Renal pelvis (tissue), 12 donors: ENCODE measurements at places on chromosomes 12 and 14.
A peak's percentile ranks its signal among the peaks of the same experiment; 100 is the strongest.

GRCh38 chr14:53304726-53305381 lies 151.7 kb upstream of the DDHD1 start:
- DNase-seq: no peak

DNA sequence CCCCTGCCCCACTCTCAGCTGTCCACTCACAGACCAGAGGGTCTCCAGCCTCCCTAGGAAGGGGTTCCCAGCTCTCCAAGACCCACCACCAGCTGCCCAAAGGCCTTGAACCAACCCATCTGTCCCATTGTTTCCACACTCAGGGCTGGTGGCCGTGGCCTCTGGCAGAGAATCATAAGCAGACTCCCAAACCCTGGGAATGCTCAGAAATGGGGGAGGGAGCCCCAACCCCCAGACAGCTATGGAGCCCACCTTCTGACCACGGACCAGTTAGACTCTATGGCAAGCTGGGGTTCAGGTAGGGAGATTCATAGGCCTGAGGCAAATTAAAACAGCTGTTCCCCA lies 280.0 kb downstream of the DPF3 start:
- no peak for DNase-seq

- DNase-seq: no peak
Observed at GRCh38 chr14:105187116-105187515, 6.0 kb upstream of the NUDT14 start.

- no peak for DNase-seq
Observed at GRCh38 chr12:58961906-58962305, 41.6 kb upstream of the LRIG3 start.

GRCh38 chr14:104554608-104555429 lies 24.7 kb upstream of the C14orf180 start:
- DNase-seq: no peak

GRCh38 chr12:72865921-72866320 lies 593.8 kb downstream of the TRHDE start:
- DNase-seq: no peak

DNA sequence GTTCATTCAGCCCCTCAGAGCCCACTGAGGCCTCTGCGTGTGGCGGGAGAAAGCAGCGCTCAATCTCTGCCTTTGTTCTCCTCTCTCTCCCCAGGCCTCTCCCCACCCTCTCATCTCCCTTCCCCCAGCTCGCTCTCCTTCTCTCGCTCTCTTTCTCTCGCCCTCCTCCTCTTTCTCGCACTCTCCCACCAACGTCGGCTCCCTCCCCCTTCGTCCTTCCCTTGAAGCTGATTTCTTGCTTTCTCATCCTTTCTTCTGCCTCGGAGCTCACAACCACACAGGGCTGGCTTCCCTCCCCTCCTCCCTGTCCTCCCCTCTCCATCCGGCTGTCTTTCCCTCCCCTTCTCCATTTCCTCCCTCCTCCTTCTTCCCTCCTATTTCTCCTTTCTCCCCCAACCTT lies 96.4 kb downstream of the LRRC74A start:
- DNase-seq: peak; percentile 80

- DNase-seq: no peak
Observed at GRCh38 chr14:61145903-61146481, 135.1 kb downstream of the TMEM30B start.

DNA sequence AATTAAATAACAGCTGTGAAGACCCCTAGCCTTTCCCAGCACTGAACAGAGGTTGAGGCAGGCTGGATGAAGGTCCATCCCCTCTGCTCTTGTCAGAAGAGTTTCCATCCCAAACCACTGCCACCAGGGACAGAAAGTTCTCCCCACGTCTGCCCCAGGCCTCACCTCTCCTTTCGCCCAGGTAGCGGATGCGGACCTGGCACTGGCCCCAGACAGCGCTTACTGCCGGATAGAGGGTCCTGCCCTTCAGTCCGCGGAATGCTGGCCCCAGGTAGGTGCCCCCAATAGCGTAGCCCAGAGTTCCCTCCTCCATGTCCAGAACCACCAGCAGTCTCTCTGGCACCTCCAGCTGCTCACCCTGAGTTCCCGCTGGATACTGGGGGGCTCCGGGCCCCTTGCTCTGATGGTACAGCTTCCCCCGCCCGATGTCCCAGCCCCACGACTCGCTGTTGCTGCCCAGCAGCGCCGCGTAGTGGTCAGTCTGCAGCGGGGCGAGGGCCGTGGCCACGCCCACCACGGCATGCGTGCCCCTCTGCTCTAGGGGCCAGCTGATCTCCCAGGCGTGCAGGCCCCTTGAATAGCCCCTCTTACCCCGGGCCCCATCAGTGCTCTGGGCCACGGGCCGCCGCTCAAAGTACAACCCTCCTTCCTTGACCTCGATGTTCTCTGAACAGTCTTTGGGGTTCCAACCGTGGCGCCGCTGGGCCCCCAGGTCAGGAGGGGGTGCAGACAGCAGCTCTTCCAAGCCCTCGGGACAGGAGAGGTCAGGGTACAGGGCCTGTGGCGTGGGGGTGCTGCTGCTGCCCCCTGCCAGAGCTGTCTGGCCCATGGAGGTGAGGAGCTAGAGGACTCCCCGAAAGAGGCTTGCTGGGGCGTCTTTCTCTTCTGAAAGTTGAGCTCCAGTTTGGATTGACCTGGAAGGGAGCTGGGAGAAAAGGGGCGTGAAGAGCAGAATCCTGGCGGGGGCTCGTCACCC lies 742 bp downstream of the SPSB2 start:
- DNase-seq: peak; percentile 83

DNA sequence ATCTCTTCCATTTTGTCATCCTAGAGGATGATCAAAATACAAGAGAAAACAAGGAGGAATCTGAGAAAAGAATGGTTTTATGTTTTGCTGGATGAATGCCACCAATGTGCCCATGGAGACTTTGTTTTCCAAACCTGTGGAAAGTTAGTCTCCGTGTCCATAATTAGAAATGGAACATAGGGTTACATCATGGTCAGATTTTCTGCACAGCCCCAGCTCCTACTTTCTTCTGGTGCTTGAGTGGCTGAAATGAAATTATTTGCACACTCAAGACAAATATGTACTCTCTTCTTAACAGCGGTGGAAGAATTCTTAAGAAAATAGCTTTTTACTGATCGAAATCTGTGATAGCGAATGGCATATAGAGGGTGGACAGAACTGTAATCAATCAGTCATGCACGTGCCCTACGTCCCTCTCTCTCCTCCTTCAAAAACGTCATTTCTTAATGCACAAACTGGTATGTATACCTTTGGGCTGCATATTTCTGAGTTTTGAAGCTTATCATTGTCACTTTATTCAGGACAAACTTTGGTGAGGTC lies 825.2 kb downstream of the AACS start:
- no peak for DNase-seq

- DNase-seq: no peak
Observed at GRCh38 chr12:52523824-52524223, 3.6 kb upstream of the KRT5 start.

GRCh38 chr12:119354172-119354571 lies 19.6 kb downstream of the CCDC60 start:
- DNase-seq: no peak

GRCh38 chr14:87805315-87805723 lies 187.7 kb downstream of the GALC start:
- DNase-seq: no peak

DNA sequence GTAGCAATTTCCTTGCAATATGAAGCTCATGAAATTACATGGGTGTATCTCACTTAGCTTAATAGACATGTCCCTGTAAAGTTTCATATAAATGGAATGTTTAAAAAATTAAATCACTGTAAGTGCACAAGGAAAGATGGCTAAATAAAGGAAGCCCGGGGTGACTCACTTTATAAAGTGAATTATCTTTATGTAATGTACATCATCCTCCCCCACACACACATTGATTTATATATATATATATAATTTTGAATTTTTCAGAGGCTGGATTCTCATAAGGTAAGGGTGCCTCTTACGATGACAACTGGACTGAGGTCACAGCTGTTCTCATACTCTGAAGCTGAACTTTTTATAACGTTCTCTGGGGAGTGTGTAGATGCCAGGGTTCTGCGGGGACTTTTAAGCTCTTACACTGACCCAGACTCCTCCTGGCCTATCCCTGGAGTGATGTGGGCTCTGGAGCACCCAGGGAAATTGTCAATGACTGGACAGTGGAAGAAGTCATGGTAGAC lies 108.7 kb upstream of the HIF1A start:
- no peak for DNase-seq

DNA sequence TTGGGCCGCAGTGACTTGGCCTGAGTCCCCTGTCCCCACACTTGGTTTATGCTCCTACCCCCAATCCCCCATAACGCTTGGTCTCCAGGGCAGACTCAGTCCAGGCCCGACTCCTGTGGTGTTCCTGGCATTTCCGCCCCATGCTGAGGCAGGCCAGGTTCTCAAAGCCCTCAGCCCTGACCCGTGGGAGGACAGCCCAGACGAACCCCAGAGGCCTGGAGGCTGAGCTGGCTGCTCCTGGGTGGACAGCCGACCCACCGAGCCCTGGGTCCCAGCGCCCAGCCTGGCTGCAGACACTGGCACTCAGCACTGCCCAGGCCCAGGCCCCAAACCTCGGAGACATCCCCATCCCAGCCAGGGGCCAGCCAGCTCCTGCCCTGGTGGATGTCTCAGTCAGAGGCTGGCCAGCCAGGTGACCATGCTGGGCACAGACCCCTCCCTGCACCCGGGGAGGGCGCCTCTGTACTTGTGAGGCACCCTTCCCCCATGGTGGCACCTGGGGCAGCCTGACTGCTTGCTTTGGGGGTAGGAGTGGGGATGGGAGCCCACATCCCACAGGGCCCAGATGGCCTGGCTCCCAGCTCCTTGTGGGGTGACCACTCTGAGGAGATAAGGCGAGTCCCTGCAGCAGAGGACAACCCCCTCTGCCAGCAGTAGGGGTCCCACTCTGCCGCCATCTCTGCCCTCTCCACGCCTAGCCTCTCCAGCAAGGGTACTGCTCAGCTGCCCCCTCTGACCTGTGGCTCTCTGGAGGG lies 1.4 kb downstream of the PLD4 start:
- no peak for DNase-seq

DNA sequence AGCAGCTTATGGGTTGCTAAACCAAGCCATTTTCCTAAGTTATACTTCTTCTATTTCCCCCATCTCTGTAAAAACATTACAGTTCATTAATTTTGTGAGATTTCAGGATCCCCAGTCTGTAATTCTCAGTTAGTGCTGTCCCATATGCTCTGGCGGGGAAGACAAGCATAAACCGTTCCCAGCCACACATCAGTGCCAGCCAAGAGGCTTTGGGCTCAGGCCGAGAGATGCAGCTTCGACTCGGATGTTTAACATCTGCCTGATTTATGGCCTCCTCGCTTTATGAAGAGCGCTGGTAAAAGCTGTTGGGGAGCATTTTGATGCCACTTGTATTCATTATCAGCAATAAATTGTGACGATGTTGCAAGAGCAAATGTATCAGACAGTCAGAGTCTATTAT lies 349.1 kb upstream of the CCDC196 start:
- DNase-seq: peak; percentile 17

DNA sequence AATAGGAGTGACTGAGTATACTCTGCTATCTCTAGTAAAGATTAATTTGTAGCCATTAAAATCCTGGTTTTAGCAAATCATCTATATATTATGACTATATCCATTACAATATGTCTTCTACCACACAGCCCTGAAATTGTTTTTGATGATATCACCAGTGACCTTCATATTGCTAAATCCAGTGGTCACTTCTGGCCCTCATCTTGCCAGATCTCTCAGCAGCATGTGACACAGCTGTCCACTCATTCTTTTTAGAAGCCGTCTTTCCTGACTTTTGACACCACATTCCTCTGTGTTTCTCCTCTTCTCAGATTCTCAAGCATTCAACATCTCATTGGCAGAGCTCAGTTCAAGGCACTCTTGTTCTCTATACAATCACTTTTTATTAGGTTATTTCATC lies 54.9 kb downstream of the CPNE8 start:
- no peak for DNase-seq

GRCh38 chr14:81273961-81274575 lies 53.3 kb upstream of the GTF2A1 start:
- DNase-seq: no peak

DNA sequence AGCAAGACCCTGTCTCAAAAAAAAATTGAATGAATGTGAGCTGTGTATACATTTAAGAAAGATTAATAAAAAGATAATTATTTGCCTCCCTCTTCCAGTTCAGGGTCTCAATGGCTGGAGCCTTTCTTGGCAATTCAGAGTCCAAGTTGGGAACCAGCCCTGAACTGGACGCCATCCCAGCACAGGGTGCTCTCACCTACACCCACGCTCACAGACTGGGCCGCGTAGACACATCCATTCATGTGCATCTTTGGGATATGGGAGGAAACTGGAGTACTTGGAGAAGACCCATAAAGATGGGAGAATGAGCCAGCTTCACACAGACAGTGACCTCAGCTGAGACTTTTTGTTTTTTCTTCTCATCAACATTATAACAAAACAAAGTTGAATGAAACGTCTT lies 6.5 kb downstream of the MAPK1IP1L start:
- no peak for DNase-seq

DNA sequence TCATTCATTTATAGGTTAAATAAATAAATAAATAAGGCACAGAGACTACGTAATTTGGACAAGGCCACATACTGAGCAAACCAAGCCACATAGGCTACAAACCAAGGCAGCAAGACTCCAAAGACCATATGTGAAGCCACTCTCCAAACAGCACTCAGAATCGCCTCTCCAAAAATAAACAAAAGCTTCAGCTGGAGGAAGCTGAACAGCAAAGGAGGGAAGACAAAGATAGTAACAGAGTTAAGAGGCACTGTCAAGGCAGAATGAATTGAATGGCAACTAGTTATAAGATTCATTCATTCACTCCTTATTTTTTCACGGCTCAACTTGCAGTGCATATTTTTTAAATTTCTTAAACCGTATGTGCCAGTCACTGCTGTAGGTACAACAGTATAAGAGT lies 200.5 kb upstream of the GRIP1 start:
- DNase-seq: no peak

GRCh38 chr12:27711317-27711682 lies 668 bp downstream of the MRPS35 start:
- no peak for DNase-seq

DNA sequence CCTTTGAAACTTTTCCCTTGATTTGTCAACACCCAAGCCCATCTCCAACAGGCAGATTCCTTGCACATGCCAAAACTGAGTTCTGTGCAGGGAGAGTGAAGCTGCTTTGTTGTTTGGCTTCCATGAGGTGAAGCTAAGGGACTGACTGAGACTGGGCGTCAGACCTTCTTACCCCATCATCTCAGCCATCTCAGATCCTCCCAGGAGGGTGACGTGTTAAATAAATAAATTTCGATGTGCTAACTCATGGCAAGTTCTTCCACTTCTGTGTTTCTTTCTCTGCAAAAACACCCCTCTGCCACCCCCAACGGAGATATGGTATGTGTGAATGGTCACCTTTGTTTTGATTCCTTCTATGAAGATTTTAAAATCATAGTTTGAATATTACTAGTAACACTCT lies 17.8 kb downstream of the UTP20 start:
- DNase-seq: no peak

DNA sequence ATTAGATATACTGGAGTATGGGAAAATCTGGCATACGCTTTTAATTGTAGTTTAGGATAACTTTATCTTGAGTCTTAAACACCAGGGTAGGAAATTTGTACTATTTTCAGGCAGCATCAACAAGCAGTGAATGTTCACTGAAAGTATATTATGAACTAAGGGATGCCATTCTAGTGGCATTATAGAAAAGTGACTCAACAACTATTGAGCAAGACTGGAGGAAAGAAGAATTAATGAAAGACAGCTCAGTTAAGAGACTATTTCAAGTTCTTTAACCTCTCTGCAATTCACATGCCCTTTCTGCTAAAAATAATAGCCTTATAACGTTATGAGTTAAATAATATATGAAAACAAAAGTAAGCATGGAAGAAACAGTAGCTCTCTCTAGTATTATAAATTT lies 343.1 kb downstream of the FSCB start:
- DNase-seq: no peak

GRCh38 chr14:46063872-46064271 lies 587.7 kb downstream of the RPL10L start:
- DNase-seq: no peak

- DNase-seq: peak; percentile 67
Observed at GRCh38 chr12:32365473-32366064, 33.8 kb upstream of the FGD4 start.
